Smooth muscle cell of bladder (primary cell): ENCODE measurements at places on chromosomes 3 and 15. TPM values are rescaled to one million over a fixed set of nuclear protein-coding genes. Genes with fewer than 3 reads are reported as not detected.

PCLAF gene
- 14.7 and 32.0 TPM in 2 replicates for total RNA-seq

CHST13 gene
- total RNA-seq = 0.09 TPM in 1 of 2 replicates, not detected in the other

GPR160 gene
- total RNA-seq = 0.14 and 0.28 TPM in 2 replicates

KLHL6 gene
- under 0.01 TPM in 2 replicates for total RNA-seq

SEC61A1 gene
- total RNA-seq = 290 and 343 TPM in 2 replicates

FGF12 gene
- total RNA-seq = 0.09 TPM in 1 of 2 replicates, not detected in the other

EEF1AKMT4 gene
- total RNA-seq = 3.4 and 4.8 TPM in 2 replicates

ISLR gene
- total RNA-seq = 79.9 and 157 TPM in 2 replicates
